ENCODE measurements at places on chromosomes 1 and 21.

DNA sequence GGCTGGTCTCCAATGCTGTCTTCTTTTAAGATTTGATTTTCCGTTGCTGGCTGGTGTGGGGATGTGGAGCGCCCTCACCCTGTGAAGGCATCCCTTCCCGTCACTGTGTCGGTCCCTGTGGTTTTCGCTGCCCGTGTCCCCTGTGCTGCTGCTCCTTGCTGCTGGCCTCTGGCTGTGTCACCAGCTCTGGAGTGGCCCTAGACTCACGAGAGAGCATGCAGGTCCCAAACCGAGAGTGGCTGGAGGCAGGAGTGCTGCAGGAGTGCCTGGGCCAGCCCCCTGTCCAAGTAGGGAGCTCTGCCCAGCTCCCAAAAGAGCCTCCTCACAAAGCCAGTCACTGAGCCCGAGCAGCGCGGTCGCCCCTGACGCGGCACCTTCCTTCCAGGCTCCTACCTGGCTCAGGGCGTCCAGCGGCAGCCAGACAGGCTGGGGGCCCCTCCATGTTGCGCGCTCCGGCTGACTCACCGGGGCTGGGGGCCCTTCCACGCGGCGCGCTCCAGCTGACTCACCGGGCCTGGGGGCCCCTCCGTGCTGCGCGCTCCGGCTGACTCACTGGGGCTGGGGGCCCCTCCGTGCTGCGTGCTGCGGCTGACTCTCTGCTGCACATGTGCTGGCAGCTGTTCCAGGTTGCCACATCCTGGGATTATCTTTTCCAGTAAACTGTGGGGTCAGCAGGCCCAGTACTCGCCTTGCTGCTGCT lies 106.7 kb upstream of the COL6A1 start:
- DNase-seq: no peak

- DNase-seq: no peak
Observed at GRCh38 chr1:43932786-43933385, 715 bp upstream of the ARTN start.

- peak; percentile 85 for DNase-seq
Observed at GRCh38 chr1:8525558-8526275, 207.8 kb downstream of the SLC45A1 start.

DNA sequence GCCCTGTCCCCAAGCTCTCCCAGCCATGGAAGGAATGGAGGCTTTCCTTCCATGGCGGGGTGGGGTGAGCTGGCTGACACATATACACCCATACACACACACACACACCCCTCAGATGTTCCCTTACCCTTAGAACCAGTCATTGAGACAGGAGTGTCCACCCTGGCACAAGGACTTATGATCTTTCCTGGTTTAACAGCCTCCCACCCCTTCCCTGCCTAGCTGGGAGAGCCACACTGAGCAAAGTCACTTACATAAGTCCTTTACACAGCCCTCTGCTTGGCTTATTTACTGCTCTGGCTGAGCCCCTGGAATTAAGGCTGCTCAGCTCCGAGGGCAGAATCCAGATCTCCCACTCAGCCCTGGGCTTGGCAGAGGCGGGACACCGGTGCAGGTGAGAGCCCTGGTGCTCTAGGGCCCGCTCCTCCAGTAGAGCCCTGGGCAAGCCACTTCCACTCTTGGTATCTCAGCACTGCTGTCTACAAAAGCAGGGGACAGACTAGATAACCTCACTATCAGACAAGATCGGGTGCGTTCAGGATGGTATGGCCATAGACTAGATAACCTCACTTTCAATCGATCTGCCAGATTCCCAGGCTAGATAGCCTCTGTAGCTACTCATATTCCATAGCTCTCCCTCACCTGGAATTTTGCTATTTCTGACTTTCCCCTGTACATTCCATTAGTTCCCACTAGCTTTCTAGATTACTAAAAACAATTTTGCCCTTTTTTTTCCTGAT lies 16.7 kb downstream of the SLC6A9 start:
- no peak for DNase-seq

- DNase-seq: no peak
Observed at GRCh38 chr21:27561116-27561515, 594.2 kb upstream of the ADAMTS5 start.

- no peak for DNase-seq
Observed at GRCh38 chr1:59150577-59151386, 146.1 kb upstream of the FGGY start.

GRCh38 chr1:14928412-14928811 lies 225.1 kb upstream of the TMEM51 start:
- no peak for DNase-seq

GRCh38 chr21:38903690-38904139 lies 98.0 kb downstream of the ETS2 start:
- DNase-seq: no peak

- DNase-seq: no peak
Observed at GRCh38 chr21:27954543-27955165, 987.8 kb upstream of the ADAMTS5 start.

DNA sequence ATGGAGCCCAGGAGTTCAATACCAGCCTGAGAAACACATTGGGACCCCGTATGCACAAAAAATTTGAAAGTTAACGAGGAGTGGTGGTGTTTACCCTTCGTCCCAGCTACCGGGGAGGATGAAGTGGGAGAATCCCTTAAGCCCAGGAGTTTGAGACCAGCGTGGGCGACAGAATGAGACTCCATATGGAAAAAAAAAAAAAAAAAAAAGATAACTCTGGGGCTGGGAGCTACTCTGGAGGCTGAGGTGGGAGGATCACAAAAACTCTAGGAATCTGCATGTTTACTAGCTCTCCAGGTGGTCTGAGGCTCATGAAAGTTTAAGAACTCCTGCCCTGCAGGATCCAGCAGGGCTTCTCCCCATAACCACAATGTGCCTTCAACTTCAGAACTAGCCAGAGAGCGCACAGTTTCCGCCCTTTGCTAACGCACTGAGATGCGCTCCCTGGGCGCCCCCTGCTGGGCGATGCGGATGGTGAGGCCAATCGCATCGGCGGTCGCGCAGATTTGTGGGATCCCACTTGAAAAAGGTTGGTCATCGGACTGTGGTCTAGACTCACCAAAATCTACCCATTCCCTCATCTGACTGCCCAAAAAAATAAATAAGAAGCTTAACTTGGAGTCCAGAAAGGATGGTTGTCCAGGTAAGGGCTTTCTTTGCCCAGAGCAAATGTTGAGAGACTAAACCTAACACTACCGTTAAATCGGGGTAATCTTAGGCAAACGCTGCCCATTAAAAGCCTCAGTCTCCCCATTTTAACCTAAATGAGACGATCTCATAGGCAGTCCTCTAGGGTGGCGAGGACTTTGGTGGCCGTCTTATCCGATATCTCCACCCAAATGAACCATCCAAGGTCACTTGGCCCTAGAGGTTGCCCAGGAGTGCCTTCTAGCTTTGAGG lies 8.8 kb downstream of the ZNF683 start:
- DNase-seq: peak; percentile 79

- DNase-seq: no peak
Observed at GRCh38 chr1:77133731-77134358, 85.4 kb downstream of the PIGK start.

DNA sequence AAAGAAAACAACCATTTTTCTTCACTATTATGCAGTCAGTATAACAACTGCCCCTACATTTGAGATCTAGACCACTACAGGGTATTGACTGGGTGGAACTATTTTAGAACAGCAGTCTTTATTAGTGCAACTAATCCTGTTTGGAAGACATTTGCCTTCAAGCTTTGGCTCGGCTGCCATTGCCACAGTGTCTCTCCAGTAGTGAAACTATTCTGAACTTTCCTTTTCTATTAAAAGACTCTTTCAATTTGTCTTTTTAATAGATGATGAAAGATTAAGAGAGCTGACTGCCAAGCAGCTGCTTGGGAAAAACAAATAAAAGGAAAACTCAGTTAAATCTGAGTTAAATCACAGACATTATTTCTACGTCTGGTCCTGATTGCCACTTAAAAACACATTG lies 49.3 kb downstream of the LPGAT1 start:
- no peak for DNase-seq

DNA sequence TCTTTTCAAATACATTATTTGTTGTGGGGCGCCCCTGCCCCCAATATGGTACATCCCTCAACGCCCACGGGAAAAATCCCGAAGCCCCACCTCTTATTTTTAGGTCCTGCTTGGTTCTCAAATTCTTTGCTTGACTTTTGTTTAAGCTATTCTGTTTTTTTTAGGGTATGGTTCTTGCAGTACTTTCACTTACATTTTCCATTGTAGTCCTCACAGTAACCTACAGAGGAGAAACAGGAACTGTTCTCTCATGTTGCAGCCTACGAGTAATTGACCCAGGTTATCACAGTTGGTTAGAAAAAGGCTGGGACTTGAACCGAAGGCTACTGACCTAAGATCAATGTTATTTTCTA lies 697 bp upstream of the C21orf91 start:
- DNase-seq: no peak

DNA sequence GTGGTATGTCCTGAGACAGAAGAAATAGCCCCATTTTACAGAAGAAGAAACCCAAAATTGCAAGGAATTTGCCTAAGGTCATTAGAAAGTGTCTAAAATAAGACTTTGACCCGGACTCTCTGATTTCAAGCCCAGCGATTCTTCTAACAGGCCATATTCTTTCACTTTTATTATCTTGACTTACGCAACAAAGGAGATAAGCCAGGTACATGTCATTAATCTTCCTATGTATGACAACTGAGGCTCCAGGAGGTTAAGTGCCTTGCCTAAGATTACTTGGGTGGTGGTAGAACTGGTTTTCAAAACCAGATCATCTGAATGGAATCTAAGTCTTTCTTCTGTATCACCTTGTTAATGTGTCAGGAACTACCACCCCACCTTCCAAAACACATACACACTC lies 124.3 kb downstream of the PBX1 start:
- DNase-seq: no peak

DNA sequence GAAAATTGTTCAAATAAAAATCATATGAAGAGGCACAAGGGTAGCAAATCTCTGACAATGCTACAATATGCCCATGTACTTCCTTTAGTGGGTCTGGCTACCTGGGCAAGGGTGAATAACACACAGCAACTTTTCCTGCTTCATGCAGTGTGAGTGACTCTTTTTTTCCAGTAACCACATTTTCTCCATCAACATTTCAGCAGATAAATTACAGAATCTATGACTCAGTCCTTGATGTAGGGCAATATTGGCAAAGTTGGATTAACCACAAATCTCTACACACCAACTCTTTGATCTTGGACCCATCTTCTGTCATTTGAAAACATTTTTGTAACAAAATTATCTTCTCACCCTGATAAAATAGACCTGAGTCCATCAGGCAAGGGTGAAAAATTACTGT lies 31.7 kb downstream of the ERICH3 start:
- DNase-seq: no peak

GRCh38 chr1:95301091-95301490 lies 67.1 kb downstream of the RWDD3 start:
- DNase-seq: no peak

DNA sequence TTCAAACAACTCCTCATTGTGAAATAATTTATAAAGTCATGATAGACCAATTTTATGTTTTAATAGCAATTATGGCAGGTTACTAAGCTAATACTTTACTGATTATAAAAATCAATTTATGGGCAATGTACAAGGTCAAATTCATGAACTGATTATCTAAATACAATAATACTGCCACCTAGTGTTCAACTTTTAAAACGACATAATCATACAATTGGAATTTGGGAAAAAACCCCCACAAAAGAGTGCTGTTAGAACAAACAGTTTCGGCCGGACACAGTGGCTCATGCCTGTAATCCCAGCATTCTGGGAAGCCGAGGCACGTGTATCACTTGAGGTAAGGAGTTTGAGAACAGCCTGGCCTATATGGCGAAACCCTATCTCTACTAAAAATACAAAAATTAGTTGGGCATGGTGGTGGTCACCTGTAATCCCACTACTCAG lies 14.0 kb downstream of the GTF2B start:
- DNase-seq: peak; percentile 41

- peak; percentile 54 for DNase-seq
Observed at GRCh38 chr1:12150456-12151200, 16.2 kb upstream of the TNFRSF1B start.

GRCh38 chr21:41755934-41756773 lies 10.7 kb downstream of the RIPK4 start:
- no peak for DNase-seq

- no peak for DNase-seq
Observed at GRCh38 chr1:94304553-94304952, 67.2 kb upstream of the ARHGAP29 start.

GRCh38 chr1:11828511-11828910 lies 19.1 kb downstream of the NPPA start:
- no peak for DNase-seq

DNA sequence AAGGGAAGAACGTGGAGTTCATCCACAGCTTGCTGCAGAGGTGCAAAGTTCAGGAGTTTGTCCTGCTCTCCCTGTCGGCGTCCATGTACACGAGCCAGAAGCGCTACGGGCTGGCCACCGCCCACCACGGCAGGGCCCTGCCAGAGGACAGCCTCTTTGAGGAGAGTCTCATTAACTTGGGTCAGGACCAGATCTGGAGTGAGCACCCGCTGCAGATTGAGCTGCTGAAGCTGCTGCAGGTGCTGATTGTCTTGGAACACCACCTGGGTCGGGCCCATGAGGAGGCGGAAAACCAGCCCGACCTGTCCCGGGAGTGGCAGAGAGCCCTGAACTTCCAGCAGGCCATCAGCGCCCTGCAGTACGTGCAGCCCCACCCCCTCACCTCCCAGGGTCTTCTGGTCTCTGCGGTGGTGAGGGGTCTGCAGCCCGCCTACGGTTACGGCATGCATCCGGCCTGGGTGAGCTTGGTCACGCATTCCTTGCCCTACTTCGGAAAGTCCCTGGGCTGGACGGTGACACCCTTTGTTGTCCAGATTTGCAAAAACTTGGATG lies 73.8 kb upstream of the MORC3 start:
- DNase-seq: no peak

GRCh38 chr1:148263906-148264255 lies 111.8 kb upstream of the NBPF11 start:
- no peak for DNase-seq

DNA sequence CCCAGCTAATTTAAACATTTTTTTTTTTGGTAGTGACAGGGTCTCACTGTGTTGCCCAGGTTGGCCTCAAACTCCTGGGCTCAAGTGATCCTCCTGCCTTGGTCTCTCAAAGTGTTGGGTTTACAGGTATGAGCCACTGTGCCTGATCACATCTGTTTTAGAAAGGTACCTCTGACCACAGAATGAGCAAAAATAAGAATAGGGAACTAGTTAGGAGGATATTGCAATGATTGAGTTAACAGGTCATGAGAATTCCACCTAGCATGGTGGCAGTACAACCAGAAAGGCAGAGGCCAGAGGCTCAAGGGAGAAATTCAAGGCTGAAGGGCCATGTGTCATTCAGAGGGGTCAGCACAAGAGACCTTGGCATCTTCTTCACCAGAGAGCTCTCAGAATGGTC lies 49.6 kb downstream of the ELAPOR1 start:
- DNase-seq: no peak

GRCh38 chr1:55735106-55735505 lies 519.9 kb upstream of the USP24 start:
- DNase-seq: no peak

GRCh38 chr1:93566227-93566626 lies 115.4 kb downstream of the BCAR3 start:
- no peak for DNase-seq
